ENCODE measurements at places on chromosomes 3 and 15. TPM values are rescaled to one million over a fixed set of nuclear protein-coding genes. Genes with fewer than 3 reads are reported as not detected.
A peak's percentile ranks its signal among the peaks of the same experiment; 100 is the strongest.

Gene MESP2
- polyA plus RNA-seq, result 0.67 TPM

Gene HHLA2
- polyA plus RNA-seq, result 33.8 TPM

Gene PPP1R14D
- 0.42 TPM for polyA plus RNA-seq

- no peak for DNase-seq
These were observed 1.2 kb downstream of the DCLK3 start for GRCh38 chr3:36762918-36763849.

DNA sequence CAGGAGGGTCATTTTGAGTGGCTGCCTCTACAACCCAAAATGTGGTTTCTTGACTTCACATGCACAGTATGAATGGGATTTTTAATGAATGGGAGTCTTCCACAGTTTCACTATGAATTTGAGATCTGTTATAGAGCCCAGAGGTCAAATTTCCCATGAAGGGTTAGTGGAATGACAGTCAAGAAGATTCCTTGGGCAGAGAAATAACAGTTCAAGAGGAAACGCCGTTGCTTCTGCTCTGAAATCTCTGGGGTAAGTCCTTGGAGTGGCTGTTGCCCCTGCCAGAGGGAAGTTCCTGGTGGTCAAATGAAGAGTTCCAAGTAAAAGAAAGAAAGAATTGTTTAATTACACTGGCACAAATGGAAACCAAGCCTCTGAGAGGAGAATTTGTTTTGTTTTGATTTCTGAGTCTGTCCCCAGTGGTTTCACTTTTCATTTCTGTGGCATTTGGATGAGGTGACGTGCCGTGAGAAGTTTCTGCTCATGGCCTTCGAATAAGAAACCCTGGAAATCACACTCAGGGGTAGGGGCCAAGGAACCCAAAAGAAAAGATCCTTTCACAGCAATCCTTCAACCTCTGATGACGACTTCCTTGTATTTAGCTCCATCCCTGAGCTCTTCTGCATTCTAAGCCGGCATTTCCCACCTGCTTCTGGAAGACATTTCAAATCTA is 77.5 kb upstream of the IL12A start:
- DNase-seq, result no peak

DNA sequence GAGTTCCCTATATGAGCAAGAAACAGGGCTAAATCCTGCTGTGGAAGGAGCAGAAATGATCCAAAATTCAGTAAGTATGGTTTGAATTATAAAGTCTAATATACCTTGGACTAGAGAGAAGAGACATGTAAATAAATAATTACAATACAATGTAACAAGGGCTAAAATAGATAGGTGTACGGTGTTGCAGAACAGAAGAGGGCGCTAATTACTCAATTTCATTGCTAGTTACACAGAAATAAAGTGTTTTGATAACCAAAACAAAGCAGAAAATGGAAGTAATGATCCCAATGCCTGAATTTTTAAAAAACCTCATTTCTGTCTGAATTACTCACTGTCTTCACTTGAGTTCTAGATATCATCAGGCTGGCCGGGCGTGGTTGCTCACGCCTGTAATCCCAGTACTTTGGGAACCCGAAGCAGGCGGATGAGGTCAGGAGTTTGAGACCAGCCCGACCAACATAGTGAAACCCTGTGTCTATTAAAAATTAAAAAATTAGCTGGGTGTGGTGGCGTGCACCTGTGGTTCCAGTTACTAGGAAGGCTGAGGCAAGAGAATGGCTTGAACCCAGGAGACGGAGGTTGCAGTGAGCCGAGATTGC is 8.3 kb upstream of the PLCH1 start:
- no peak for DNase-seq

DNA sequence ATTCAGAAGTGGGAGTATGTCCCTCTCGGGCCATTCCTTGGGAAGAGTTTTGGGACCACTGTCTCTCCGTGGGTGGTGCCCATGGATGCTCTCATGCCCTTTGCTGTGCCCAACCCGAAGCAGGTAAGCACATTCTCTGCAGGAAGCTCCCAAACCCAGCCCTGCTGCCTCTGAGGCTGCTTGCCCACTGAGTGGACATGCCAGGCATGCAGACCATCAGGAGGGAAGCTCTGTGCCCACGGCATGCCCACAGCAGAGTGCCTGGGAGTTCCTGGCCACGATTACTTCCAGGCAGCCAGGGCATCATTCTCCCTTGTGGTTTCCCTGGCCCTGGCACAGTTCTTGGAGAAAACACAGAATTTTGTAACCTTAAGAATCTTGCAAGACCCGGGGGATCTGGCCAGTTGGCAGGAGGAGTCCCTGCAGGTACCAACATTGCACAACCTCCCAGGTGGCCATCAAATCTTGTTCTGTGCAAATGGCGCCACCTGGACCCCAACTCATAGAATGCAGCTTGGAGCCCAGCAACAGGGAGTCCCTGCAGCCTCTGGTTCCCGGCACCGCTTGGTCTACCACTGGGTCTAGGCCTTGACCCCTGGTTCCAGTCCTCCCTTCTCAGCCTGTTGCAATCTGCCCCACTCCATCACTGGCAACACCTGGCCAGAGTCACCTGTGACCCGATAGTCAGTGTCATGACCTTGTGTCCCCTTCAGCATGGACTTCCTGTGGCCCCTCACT is 20.4 kb downstream of the FAH start:
- peak; percentile 47 for DNase-seq

GRCh38 chr3:134794950-134795745 is at the start of gene EPHB1:
Gene EPHB1, plus strand, starts transcription at chr3:134795260.
- peak; percentile 84 for DNase-seq

GRCh38 chr3:106167728-106168127 is 298.9 kb upstream of the CBLB start:
- DNase-seq, result no peak

- no peak for DNase-seq
These were observed 104.0 kb upstream of the TBC1D5 start for GRCh38 chr3:17846466-17846865.

GRCh38 chr15:78617076-78617475 is 3.7 kb downstream of the CHRNA3 start:
- DNase-seq, result no peak

DNA sequence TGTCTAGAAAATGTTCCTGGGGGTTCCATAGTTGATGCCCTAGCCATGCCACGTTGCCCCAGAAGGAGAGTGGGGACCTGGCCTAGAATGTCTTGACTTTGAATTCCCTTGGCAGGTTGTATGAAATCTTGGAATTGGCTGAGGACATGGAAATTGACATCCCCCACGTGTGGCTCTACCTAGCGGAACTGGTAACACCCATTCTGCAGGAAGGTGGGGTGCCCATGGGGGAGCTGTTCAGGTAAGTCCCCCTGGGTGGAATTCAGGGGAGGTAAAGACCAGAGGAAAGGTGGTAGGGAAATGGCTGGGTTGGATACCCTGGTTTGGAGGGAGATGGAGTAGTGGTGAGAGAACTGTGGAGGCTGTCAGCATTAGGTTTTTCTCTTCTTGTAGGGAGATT is 8.9 kb upstream of the FAM131A start:
- no peak for DNase-seq

- no peak for DNase-seq
These were observed 435.4 kb upstream of the GOLIM4 start for GRCh38 chr3:168531116-168531515.

GRCh38 chr3:192005989-192006388 is 545.0 kb downstream of the PYDC2 start:
- DNase-seq, result no peak

DNA sequence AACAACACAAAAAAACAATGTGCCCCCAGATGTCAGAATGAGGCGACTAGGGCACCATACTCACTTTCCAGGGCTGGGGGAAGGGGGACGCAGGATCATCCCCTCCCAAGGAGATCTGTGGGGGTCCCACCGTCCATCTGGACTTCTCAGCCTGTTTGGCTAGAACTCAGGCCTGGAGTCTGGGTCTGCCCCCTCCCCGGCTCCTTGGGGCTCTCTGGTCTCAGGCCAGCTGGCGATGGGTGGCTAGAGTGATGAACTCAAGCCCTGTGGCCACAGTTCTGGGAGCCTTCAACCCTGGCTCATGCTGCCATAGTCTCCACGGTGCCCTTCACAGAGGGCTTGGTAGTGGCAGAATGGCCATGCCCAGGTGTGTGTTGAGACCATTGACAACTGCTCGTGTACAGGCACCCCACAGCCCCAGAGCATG is 13.6 kb downstream of the ZBTB47 start:
- DNase-seq, result no peak

DNA sequence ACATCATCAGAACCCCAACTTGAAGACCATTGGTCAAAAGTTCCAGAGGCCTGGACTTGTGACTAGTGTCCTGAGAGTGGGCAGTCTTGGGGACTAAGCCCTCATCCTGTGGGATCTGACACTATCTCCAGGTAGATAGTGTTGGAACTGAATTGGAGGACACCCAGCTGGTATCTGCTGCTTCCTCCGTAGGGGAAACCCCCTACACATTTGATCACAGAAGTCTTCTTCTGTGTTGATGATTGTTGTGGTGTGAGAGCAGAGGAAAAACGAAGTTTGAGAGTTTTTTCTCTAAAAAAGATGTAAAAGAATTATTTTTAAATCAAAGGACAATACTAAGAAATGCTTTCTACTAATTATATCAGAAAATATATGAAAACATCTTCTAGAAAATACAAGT is 6.9 kb downstream of the NSMCE3 start:
- no peak for DNase-seq

GRCh38 chr15:29785136-29785535 is 37.1 kb downstream of the TJP1 start:
- DNase-seq, result no peak

GRCh38 chr15:63997715-63998442 is 48.4 kb downstream of the DAPK2 start:
- DNase-seq, result no peak

DNA sequence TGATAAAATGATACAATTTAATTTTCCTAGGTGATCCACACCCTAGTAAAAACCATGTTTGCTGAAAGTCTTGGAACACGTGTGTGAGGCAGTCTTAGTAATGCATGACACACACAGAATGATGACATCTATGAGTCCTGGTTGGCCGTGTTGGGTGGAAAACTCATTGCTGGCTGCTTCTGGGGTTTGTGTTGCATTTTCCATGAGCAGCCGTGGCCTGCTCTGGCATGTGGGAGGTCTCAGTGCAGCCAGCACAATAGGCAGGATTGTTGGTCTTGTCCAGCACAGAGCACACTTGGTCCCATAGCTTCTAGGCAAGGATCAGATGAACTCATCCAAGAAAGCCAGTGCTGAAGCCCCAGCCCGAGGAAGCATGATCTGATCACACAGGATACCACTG is 172.8 kb upstream of the UBE3A start:
- DNase-seq, result no peak

GRCh38 chr3:10808130-10808735 is 7.8 kb upstream of the SLC6A11 start:
- DNase-seq, result no peak

- no peak for DNase-seq
These were observed 689.0 kb downstream of the NTRK3 start for GRCh38 chr15:87567406-87568030.

Data from right renal cortex interstitium (tissue), 3 donors.